ENCODE measurements at places on chromosomes 12 and 14.

- peak; percentile 87 for DNase-seq
Measured at GRCh38 chr14:20610002-20610765, 19.0 kb upstream of the RNASE12 start.

GRCh38 chr12:122203301-122204166 is at the start of gene B3GNT4:
Gene B3GNT4, plus strand, starts transcription at chr12:122203709. Its CDS starts 910 bp downstream, at chr12:122204619.
- peak; percentile 41 for DNase-seq

DNA sequence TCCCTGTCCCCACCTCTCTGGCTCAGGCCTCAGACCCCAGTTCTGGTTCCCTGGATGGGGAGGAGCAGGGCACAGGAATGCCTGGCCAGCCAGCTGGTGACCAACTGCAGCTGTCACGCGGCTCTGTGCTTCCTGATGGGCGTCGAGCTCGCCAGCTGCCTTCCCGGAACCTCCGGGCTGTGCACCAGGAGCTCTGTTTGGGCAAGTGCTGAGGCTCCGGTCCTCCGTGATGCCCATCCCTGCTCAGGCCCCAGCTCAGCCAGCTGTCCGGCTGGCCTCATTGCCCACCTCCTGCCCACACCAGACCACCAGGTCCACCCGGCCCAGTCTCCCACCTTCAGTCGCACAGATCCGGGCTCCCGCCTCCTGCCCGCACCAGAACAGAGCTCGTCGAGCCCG is 4.8 kb downstream of the IFFO1 start:
- peak; percentile 74 for DNase-seq

GRCh38 chr12:65637774-65638173 is 186.5 kb upstream of the HMGA2 start:
- DNase-seq, result peak; percentile 55

DNA sequence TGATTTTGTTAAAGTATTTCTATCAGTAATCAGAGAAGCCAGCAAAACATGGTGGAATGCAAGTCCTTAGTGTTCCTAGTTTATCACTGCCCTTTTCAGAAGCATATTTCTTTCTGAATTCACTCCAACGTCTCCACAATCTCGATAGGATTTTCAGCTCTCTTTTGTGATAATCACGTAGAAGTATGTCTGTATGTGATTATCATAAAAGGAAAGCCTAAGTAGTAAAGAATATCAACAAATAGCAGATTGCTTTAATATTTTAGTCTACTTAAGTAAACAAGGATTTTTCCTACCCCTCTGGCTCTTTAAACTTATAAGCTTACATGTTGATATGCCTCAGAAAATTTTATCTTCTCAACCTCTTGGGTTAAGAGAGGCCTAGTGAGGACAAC is 147.4 kb upstream of the NUDT4 start:
- DNase-seq, result peak; percentile 52

DNA sequence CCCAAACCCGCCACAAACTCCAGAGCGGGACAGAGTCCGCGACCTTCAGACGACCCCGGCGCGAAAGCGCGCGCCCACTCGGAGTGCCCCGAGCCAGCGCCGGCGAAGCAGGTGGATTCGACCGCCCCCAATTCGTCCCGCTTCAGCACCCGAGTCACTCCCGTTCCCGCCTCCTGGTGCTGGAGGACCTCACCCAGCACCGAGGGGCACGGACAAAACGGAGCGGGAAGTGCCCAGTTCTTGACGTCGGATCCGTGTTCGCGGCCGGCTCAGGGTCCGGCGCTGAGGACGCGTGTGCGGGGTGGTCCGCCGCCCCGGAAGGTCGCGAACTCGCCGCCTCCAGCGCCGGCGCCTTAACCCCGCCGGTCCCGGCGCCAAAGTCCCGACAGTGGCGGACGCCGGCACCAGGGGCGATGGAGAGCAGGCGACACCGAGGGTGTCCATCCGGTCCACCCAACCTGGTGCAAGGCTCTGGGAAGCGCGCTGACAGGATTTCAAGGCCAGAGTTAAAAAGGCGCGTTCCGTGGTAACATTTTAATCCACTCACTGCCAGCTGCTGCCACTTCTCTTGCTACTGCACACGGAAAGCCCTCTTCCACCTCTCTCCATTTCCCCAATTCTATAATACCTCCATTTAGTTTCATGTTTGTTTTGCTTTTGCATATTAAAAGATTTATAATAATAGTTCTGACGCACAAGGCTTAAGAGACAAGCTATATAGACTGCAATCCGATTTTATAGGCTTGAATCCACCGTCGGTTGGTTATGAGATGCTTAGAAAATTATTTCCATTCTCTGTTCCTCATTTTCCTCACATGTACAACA is 240.0 kb upstream of the CPNE8 start:
- DNase-seq, result peak; percentile 25

GRCh38 chr12:106130474-106131113 is 8.2 kb downstream of the NUAK1 start:
- DNase-seq, result no peak

DNA sequence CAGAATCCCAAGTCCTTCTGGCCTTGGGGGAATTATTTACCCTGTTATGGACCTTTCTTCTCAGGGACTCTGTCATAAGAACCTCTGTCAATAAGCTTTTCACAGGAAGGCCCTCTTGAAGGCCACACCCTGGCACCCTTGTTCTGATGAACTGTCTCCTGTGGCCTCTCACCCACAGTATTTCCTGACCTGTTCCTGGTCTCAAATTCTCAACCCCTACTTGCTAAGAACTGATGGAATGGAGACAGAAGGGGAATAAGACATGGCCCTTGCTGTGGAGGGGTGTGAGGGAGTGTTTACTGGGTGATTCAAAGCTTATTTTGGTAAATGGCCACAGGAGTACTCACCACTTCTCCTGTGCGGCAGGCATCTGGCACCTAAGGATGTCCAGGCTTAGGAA is 1082.9 kb downstream of the BCL11B start:
- no peak for DNase-seq

GRCh38 chr14:29352706-29353080 is 575.0 kb downstream of the PRKD1 start:
- DNase-seq, result peak; percentile 41

GRCh38 chr12:130460611-130461446 is 123.1 kb downstream of the PIWIL1 start:
- no peak for DNase-seq

DNA sequence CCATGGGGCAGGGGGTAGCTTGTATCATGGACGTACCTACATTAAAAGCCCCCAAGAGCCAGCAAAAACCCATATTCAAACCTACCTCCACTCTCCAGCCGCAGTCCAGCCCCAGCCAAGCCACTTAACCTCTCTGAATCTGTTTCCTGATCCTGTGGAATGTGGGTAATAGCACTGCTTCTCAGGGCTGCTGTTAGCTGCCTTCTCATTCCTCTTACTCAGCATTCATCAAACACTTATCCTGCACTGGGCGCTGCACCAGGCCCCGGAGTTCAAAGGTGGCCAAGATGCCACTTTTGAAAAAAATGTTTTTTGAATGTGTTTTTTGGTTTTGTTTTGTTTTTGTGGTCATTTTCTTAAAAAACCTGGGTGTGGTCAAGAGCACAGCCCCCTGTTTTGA is 237.4 kb downstream of the CHST11 start:
- DNase-seq, result peak; percentile 46

GRCh38 chr12:82708061-82708879 is 21.6 kb downstream of the TMTC2 start:
- peak; percentile 84 for DNase-seq

DNA sequence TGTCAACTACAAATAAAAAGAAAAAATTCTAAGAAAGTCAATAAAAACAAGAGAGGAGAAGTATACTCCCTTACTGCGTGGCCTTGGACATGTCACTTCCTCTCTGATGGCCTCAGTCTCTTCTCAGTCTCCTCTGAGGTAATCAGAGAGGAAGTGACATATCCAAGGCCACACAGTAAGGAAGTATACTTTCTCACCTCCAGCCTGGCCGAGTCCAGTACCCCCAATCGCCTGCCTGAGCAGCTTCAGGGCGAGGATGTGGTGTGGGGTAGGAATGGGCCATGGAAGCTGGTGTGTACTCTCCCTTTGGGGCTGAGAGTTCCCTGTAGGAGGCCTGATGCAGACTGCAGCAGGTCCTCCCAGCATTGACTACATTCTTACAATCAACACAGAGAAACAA is 15.8 kb downstream of the VDR start:
- DNase-seq, result no peak

All from fibroblast of the aortic adventitia (primary cell).